ENCODE measurements at places on chromosomes 2 and 18.
A peak's percentile ranks its signal among the peaks of the same experiment; 100 is the strongest.

DNA sequence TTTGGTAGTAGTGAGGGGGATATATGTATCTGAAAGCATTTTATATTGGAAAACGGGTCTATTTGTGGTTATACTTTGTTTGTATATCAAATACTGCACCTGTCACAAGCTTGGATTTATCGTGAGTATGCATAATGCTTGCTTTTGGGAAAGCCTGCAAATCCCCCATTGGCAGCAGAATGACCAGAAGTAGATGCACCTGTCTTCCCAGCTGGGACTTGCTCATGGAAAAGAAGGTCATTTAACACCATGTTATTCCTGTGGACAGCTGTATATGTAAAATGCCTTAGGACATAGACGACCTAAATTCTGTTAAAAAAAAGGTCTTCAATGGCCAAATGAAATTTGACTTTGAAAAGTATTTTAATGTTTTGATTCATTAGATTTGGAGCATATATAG, 599.4 kb downstream of the XIRP2 start:
- DNase-seq: peak; percentile 18

DNA sequence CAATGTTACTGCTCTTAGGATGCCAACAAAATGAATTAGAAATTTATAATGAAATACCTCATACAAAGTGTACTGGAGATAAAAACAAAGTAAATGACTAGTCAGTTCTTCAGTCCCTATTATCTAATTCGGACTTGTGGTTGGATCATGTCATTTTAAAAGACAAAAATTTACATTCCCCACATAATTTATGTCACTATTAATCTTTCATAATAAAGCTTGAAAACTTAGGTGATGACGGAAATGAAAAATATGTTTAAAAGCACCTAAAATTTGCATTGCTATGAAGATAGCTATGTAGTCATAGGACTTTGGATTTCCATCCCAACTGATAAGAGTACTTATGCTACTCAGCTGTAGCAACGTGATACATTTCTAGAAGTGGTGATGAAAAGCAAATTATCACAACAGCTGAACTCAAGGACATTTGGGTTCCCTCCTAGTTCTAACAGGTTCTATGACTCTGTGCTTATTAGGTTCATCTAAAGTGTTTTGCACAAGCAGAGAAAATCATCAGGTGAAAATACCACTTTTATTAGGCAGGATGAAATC, 58.4 kb downstream of the LRPPRC start:
- DNase-seq: no peak

GRCh38 chr2:222711315-222711940, 40.0 kb downstream of the MOGAT1 start:
- DNase-seq: no peak

DNA sequence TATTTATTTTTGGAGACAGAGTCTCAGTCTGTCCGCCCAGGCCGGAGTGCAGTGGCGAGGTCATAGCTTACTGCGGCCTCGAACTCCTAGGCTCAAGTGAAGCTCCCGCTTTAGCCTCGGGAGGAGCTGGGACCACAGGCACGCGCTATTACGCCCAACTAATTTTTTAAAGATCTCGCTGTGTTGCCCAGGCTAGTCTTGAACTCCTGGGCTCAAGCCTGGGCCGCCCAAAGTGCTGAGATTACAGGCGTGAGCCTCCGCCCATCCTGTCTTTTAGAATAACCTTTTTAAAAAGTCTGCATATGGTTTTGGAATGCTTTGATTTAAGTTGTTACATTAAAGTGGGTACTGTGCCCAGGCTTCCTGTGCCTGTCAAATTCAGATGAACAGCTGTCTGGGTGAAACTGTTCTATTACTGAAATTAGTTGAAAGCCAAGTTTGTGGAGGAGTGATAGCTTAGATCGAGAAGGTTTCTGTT, 944 bp downstream of the RAB3GAP1 start:
- DNase-seq: no peak

DNA sequence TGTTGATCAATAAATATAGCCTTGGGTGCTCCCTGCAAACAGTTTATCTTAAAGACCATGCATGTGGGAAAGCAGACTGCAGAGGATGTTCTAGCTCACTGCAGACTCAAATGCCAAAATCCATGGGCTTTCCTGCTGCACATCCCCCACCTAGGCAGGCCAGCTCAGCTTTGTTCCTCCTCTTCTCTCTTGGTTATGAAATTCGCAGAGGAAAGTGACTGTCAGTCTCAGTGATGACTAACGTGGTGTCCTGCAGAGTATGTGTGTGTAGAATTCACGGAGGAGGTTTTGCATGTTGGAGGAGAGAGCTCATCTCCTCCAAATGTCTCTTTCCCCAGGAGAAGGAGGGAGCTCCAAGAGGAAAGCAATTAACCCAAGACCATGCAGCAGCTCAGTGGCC, 21.4 kb upstream of the KCNS3 start:
- no peak for DNase-seq
